ENCODE measurements at places on chromosomes 2 and 18.

GRCh38 chr2:168708080-168708479, 94.4 kb upstream of the NOSTRIN start:
- DNase-seq, result no peak

DNA sequence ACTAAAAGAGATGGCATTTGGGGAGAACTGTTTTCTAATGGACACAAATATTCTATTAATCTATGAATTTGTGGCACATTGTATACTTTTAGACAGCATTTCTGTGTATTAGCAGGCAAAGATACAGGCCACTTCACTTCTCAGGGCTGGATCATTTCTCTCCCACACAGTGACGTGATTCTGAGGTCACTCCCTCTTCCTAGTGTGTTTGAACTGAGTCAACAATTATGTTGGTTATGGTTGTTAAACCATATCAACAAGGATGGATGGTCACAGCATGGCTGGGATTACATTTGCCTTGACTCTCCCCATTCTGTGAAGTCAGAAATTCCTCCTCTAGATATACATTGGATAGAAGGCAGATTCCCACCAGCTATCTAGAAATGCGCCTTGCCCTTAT, 11.6 kb downstream of the NOSTRIN start:
- no peak for DNase-seq

DNA sequence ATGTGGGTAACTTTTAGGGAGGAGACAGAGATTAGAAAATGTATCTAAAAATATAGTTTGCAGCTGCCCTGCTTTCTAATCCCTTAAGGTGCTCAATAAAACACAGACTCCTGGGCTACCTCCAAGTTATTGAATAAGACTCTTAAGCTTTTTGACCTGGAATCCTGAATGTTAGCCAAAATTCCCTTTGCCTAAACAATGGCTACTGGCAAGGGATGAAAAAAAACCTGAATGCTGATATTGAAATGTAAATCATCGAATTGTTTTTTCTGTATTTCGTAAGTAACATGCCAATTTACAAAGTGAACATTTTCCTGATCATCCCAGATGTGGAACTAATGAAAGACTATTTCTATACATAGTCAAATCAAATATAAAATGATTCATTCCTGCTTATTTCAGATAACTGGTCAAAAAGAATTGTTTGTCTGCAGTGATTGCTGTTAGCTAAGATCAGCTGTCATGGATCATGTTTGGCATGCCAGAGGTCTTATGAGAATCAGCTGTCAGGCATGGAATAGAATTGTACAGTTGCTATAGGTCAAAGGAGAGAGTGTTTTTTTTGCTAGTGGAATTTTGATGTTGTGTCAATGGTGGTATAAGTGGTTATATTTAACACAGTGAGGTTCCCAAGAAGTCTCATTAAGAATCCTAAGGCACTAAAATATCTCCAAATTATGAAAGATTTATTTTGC, 363.6 kb upstream of the CWC22 start:
- DNase-seq, result peak; percentile 31

DNA sequence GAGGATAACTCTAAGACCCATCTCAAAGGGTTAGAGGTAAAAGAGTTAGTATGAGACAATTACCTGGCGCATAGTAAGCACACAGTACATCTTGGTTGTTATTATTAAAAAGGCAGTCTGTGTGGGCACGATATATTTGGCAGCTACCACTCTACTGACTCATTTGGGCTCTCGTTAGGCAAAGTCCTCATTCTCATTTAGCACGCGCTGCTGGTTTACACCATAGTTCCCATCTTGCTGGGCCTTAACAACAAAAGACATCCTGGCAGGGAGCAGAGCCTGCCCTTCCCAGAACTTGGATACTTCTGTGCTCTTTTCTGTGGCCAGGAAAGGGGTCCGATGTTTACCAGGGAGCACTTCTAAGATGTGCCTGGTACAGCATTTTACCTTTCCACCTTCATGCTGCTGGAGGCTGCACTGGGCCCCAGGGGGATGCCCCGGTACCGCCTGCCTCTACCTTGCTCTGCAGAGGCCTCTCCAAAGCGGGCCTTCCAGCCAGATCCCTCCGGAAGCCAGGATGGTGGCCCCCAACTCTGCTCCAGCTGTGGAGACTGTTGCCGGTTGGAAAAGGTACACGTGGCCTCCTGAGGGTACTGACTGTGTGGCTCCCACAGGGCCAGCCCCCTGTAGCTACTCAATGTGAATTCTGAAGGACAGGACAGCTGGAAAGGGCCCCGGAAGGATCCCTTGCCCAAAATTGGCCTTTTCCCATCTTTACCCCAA, 15.0 kb downstream of the GLI2 start:
- DNase-seq, result no peak

DNA sequence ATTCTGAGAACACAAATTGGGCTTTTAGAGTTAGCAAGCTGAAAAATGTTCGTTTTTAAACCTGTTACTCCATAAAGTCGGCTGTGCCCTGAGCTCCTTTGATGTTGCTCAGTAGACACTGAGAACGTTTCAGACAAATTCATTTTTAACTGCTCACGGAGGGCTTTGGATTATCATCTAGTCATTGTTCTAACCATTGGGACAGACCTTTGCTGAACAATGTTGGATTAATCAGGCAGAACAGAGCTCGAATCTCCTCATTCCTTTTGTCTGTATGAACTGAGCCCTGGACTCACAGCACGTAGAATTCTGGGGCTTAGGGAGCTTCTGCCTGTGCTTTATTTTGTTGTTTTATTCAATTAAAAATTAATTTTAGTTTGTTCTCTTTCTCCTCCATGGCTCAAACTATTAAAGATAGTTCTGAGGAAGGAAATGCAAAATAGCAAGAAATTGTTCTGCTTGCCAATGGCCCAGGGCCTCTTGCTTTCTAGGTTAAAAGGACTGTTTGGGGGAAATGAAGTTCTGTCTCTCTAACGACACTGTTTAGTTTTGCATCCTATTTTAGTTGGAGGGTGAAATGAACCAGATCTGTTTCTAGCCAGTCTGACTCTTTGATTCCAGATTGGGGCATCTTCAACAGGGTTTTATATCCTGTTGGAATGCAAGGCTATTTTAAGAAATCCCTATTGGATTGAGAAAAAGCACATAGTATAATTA, 114.7 kb upstream of the CXCR4 start:
- DNase-seq, result no peak

- no peak for DNase-seq
Observed at GRCh38 chr2:21229302-21229701, 105.5 kb downstream of the TDRD15 start.

DNA sequence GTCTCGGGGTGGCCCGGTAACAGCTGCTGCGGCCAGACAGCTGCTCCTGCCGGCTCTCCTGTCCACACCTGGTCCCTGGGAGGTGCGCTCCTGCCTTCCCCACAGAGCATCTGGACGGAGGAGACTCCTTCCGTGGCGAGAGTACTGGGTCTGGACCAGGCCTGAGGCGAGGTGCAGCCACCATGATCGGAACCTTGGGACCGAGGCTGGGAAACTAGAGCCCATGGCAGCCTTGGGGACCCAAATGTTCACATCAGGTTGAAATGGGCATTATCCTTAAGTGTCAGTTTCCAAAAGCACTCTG, 628 bp downstream of the GIGYF2 start:
- no peak for DNase-seq

GRCh38 chr2:45823723-45824206, 172.3 kb downstream of the PRKCE start:
- no peak for DNase-seq

DNA sequence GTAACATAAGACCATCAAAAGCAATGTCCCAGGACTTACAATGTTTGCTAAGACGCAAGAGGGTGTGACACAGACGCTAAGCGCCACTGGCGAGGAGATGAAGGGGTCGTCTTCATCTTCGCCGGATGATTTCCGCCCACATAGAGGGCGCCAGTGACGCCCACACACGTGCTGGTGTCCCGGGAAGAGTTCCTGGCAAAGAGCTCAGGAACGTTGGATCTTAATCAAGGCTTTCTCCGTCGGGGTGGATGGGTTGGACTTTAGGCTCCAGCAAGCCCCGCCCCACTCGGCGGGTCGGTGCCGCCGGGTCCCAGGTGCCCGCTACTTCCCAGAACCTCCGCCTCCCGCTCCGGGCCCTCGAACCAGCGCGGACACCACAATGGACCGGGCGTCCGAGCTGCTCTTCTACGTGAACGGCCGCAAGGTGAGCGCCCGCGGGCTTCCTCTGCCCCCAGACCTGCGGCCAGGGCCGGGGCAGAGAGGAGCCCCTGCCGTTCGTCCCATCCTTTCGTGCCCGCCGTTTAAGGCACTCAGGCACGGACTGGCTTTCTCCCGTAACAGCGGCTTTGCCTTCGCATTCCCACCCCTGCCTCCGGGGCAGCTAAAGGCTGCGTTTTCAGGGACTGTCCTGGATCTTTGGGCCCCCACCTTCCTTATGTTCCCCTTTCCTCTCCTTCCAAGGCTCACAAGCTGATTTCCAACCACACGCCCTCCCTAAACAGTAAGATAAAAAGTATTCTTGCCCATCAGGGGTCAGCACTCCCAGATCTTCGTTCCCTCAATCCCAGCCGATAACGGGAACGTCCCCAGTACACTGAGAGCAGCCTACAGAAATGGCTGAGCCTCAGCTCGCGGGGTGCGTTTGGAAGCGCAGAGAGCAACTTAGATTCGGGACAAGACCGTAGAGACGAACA, at the start of gene AOX1:
Gene AOX1, plus strand, starts transcription at position 285 of the 914 bp plus-strand sequence. Its CDS starts 95 bp downstream, at position 380.
- no peak for DNase-seq

DNA sequence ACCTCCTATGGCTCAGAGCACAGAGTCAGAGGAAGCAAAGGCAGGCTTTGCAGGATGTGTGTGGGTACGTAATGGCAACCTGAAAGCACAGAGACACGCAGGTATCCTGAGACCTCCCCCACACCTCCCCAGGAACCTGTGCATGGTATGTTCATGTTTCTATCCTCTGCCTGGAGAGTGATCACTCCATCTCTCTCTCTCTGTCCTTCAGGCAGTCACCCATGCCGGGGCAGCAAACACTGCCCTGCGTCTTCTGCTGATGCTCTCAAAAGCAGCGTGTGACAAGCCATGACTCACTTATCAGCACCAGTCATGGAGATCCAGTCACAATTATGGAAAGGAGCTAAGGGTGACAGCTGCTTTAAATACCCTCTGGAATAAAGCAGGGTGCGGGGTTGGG, 52.7 kb downstream of the PDCL3 start:
- no peak for DNase-seq

DNA sequence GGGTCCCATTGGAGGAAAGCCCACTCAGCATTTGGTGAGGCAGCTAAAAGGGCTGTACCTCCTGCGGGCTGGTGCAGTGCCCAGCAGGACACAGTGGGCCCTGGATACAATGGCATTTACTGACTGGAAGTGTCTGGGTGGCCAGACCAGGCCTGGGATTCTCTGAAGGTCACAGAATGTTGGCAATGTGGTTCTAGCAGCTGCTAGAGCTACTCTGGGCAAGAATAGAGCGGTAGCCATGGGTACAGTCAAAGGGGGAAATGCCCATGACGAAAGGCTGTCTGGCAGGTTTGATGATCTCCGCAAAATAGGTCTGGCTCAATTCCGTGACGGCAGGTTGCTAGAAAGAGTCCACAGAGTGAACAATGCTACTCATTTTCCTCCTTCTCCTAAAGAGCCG, 241.8 kb downstream of the AFF3 start:
- no peak for DNase-seq

DNA sequence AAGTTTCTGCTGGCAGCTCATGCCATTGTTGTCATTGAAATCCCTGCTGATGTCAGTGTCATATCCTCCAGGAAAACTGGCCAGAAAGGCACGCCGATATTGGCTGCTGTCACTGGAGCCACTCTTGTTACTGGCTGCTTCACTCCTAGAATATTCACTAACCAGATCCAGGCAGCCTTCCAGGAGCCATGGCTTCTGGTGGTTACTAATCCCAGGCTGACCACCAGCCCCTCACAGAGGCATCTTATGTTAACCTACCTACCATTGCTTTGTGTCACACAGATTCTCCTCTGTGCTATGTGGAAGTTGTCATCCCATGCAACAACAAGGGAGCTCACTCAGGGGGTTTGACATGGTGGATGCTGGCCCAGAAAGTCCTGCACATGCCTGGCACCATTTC, 27.0 kb upstream of the MTX2 start:
- no peak for DNase-seq

DNA sequence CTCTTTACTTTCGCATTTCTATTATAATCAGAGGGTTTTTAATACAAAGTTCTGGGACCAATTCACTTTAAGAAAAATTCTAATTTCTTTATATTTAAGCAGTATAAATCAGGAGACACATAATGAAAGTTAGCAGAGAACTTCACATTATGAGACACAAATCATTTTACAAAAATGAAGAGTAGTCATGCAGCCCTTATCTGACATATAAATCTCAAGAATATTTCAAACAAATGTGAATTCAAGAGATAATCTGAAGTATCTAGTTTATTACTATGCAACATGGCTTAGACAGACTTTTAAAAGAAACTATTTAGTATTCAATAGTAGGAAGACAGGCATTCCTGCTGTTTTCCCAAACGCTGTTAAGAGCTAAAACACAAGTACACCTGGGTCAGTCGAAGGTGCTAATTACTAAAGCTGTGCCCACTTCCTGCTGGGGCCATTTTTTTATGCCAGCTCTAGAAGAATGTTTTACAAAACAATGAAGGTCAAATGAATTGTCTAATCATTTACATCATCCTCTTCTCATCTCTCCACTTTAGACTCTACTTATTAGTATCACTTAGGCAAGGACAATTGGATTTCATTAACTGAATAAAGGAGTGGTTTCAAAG, 40.2 kb downstream of the CWC22 start:
- no peak for DNase-seq

- no peak for DNase-seq
Observed at GRCh38 chr2:217899231-217900009, 103.4 kb downstream of the TNS1 start.

- DNase-seq, result no peak
Observed at GRCh38 chr2:72149556-72150156, 2.0 kb upstream of the CYP26B1 start.
